ENCODE measurements at places on chromosomes 4 and X.

- DNase-seq, result no peak
Measured at GRCh38 chr4:120844528-120844921, 78.0 kb downstream of the PRDM5 start.

DNA sequence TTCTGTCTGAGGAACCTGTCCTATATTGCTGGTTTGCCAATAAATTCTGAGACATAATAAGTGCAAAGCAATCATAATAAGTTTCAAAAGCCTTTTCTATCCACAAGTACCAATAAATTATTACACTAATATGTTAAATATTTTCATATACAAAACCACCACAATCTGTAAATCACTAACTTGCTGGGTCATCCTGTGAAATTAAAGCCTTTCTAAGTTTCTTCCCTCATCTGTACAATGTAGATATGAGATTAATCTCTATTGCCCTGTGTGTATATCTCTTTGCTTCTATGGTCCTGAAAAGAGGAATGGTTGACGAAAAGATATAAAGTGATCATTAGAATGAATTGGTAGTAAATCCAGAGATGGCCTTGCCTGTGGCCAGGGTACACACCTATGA lies 231.6 kb downstream of the NR3C2 start:
- no peak for DNase-seq

- DNase-seq, result no peak
Measured at GRCh38 chr4:52103319-52103718, 52.2 kb downstream of the SPATA18 start.

GRCh38 chr4:8919651-8920288 lies 48.1 kb upstream of the HMX1 start:
- no peak for DNase-seq

DNA sequence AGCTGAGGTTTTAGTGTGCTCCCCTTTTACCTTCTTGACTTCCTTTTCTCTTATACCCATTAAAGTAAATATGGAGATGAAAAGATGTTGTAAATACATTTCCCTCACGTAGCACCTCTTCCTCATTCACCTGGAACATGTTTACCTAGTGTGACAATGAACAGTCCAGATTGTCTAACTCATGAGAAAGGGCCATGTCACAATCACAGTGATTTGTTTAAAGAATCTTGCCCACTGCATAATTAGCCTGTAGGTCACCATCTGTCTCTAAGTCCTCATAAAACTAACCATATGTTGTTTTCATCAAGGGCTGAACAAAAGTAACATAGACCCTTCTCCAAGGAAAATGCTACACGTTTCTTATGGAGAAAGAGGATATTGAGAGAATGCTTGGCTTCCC lies 85.7 kb downstream of the TSPAN5 start:
- DNase-seq, result no peak

DNA sequence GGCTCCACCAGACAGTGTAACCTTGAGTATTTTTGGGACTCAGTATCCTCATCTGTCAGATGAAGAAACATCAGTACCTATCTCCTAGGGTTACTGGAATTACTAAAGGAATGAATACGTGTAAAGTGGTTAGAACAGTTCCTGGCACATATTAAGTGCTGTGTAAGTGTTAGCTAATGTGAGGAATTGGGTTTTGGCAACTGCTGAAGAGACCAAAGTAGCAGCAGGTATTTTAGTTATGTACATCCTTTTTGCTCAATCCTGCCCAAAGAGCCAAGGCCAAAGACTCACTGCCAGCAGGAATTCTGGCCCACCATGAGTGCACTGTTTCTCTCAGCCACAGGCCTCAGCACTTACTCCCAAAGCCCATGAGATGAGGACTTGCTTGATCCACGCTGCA lies 16.7 kb upstream of the MCF2 start:
- no peak for DNase-seq

DNA sequence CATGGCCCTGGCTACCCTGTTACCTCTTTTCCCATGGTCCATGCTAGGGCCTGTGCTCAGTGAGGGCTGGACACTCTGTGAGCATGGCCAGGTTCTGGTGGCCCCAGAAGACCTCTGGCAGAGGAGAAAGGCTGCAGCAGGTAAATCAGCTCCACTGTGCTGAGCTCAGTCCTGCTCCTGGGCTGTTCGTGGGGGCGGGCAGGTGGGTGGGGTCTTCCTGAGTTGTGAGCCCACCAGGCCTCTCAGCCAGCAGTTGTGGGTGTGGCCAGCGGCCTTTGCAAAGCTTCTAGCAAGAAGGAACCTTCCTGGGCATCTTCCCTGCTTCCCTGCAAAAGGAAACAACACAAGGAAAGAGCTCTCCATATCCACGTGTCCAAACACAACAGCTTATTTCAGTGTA lies 85.3 kb upstream of the STX18 start:
- no peak for DNase-seq

DNA sequence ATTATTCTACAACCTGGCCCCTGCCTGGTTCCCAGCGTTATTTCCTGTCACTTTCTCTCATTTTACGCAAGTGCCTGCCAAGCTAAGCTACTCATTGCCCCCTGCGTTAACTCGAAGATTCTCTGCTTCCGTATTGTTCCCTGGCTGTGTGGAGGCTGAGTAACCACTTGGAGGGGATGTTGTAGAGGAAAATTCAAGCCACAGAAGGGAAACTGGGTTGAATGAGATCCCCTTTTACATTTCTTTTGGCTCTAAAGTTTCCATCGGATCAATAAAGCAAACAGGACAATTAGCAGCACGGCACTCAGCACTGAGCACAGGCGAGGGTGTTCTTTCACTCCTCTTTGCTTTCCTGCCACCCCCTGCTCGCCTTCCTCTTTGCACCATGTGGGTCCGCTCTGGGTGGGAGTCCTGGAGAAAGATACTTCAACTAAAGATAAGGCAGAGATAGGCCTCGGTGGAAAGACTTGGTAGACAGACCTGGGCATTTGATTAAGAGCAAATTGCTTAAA lies 4.2 kb upstream of the TMSB4X start:
- DNase-seq, result no peak

Data from stimulated activated CD8-positive, alpha-beta memory T cell treated with anti-CD3 and anti-CD28 coated beads, Interleukin-7, amount 100 ng/mL, for 24 hours (primary cell).